ENCODE measurements at places on chromosomes 4 and X.

DNA sequence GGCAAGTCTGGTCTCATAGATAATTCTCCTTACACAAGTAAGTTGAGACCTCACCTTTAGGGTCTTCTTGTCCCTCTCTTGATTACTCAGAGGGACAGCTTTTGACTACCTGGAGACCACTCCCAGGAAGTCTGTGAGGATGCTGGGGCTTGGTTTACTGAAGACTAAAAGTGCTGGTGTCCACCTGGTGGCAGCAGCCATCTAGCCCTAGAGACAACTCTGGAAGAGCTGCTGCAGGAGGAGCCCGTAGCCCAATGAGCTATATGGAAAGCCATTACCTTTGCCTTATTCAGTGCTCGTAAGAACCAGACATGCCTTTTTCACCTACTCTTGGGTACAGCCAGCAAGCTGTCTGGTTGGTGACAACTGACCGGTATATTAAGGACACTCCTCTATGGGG lies 7.3 kb downstream of the FGFBP2 start:
- DNase-seq, result no peak

- no peak for DNase-seq
These were observed 122.9 kb downstream of the RS1 start for GRCh38 chrX:18548996-18549395.

DNA sequence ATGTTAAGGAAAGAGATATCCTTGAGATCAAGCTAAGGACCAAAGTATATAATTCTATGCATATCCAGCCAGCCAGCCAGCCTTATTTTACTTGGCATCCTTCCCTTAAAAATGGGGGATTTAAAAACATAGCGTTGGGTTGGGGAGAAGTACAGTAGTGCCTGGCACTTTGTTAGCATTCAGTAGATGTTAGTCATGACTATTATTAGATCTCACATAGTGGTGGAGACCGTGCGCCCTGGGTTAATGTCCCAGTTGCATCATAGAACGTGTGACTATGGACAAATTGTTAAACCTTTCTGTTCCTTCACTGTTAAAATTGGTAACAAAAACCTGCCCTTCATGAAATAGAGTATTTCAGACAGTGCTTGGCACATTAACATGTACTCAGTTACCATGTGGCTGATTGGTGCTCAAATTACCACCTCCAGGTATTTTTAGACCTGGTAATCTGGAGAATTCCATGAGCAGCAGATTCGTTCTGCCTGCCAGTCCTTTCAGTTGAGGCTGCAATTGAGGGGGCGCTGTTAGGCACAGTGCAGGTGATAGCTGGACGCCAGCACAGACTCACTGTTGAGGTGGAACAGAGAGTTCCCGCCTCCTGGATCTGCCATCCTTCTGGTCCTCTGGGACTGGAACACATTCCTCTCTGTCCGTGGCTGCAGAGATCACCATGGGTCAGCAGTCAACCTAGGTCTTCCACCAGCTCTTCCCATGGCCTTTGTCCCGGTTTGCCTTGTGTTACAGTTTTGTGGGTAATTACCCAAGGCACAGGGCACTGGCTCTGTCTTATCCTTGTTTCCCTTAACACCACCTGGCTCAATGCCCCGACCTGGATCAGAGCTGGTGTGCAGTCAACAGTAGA lies 31.7 kb downstream of the RBBP7 start:
- DNase-seq, result peak; percentile 29

- DNase-seq, result no peak
These were observed 10.4 kb downstream of the RELL1 start for GRCh38 chr4:37675587-37676290.

GRCh38 chr4:76736414-76736813 lies 161.5 kb downstream of the SOWAHB start:
- DNase-seq, result peak; percentile 81

- no peak for DNase-seq
These were observed 6.0 kb upstream of the PDLIM3 start for GRCh38 chr4:185541251-185541727.

- DNase-seq, result no peak
These were observed 35.7 kb downstream of the APBB2 start for GRCh38 chr4:41178372-41179370.

DNA sequence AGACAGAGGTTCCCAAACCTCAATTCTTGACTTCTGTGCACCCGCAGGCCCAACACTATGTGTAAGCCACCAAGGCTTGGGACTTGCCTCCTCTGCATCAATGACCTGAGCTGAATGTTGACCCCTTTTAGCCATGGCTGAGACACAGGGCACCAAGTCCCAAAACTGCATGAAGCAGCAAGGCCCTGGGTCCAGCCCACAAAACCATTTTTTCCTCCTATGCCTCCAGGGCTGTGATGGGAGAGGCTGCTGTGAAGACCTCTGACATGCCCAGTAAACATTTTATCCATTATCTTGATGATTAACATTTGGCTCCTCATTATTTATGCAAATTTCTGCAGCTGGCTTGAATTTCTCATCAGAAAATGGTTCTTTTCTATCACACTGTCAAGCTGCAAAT lies 85.4 kb downstream of the ITM2A start:
- DNase-seq, result no peak

- DNase-seq, result peak; percentile 22
These were observed 5.0 kb upstream of the SHROOM4 start for GRCh38 chrX:50818986-50819385.

GRCh38 chrX:110684653-110685052 lies 111.0 kb downstream of the CHRDL1 start:
- no peak for DNase-seq

GRCh38 chr4:151853034-151853433 lies 92.2 kb upstream of the GATB start:
- peak; percentile 99 for DNase-seq

- no peak for DNase-seq
These were observed 248.0 kb upstream of the ADAMTS3 start for GRCh38 chr4:72817012-72817411.

DNA sequence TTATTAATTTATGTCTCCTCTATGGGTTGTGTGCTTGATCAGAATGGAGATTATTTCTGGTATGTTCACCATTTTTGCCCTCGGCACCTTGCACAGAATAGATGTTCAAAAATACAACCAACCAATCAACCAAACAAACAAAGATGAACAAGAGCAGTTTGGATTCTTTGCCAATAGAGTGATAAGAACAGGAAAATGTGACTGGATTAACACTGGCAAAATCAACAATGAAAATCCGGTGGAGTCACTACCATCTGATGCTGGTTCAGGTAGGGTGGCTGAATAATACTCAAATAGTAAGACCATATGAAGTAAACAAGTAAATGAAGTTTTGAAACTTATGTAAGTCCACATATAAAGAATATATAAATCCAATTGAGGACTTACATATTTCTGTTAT lies 685.0 kb upstream of the EPHA5 start:
- DNase-seq, result no peak

- DNase-seq, result peak; percentile 51
These were observed 25.1 kb downstream of the XIAP start for GRCh38 chrX:123884809-123885408.

DNA sequence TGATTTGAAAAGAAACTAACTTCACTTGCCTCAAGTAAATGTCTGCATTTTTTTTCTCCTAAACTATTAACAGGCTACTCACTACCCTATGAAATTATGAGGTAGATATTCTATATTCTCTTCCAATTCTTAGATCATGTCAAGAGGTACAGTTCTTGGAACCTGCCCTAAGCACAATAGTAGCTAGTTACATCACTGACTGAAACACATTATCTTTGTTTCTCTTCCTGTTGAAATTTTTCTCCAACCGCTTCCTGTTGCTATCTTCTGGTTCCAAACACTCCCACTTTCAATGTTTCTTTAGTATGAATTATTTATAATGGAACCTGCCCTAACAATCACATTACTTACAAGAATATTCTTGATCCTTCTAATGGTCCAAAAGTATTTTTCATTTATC lies 5.0 kb upstream of the BANK1 start:
- peak; percentile 55 for DNase-seq

DNA sequence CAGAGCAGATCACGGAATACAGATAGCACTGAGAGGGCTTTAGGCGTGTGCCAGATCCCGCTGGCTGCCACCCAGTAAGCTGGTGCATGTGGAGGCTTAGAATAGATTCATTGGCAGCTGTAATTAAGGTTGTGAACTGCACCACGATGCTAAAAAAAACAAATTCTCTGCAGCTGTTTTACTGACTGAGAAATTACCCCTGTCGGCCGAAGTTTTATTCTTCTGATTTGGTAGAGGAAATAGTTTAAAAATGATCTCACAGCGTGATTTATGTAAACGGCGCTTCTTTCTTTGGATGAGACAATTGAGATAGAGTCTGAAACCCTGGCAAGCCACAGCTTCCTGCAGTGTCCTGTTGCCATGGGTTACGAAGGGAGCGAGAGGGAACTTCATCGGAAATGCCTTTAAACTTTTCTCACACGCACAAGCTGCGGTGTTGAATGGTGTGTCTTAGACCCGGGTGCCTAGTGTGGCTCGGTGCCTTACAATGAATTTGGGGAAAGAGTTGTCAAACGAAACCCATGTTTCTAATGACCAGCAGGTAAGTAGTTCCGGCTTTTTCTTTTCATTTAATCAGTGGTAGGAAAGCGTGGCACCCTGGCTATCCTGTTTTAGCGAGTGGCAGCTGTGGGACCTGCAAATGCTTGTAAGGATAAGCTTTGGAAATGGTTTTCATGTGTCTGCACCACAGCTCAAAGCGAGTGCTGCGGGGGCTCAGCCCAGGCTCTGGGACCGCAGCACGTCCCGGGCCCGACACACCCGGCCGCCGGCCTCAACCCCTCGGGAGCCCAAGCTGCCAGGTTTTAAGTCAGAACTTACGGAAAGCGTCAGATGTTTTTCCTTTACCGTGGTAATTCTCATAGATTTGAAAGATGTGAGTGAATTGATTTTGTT lies 71.7 kb upstream of the HGFAC start:
- peak; percentile 93 for DNase-seq

All from MV-4-11 (cell line).